Muscle of arm (tissue), 14 donors: ENCODE measurements at places on chromosomes 3 and 15. TPM values are rescaled to one million over a fixed set of nuclear protein-coding genes. Genes with fewer than 3 reads are reported as not detected.

DNA sequence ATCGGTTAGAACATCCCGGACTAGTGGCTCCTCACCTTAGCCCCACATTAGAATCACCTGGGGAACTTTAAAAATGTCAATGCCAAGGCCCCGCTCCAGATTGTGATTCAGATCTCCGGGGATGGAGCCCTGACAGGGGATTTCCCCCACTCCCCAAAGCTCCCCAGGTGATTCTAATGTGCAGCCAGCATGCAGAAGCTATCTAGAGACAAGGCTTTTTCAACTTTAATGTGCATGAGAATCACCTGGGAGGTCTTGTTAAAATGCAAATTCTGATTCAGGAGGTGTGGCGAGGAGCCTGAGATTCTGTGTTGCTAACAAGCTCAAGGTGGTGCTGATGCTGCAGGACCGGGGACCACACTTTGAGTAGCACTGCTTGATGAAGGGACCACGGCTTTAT lies 156.7 kb downstream of the RAB11A start:
- no peak for DNase-seq

DNA sequence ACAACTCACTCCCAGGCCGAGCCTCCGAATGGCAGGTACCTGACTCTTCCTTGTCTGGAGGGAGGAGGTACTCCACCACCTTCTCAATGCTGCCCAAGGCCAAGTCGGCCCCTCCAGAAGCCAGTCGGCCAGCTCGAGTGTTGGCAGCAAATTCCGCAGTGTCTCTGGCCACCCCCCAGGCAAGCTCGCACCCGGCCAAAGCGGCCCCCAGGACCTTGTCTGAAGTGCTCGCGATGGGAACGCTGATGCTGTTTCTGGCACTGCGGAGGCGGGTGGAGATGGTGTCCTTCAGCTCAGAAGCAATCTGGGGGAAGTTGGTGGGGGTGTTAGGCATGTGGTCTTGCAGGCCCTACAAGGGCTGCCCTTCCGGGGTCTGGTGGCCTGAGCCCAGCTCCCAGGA lies 9.2 kb downstream of the PLIN1 start:
- no peak for DNase-seq

DNA sequence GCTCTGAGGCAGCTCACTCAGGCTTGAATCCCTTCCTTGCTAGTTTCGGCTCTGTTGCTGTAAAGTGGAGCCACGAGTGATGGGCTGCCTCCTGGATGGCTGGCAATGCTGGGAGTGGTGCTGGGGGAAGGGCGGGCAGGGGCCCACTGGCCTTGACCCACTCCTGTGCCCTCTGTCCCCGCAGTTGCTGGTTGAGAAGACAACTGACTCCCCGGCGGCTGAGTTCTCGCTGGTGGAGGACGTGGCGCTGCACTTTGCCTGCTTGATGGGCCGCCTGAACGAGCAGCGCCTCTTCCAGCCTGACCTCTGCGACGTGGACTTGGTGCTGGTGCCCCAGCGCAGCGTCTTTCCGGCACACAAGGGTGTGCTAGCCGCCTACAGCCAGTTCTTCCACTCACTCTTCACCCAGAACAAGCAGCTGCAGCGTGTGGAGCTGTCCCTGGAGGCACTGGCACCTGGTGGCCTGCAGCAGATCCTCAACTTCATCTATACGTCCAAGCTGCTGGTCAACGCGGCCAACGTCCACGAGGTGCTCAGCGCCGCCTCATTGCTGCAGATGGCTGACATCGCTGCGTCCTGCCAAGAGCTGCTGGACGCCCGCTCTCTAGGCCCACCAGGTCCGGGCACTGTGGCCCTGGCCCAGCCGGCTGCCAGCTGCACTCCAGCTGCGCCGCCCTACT lies 4.7 kb downstream of the ZBTB47 start:
- no peak for DNase-seq

DNA sequence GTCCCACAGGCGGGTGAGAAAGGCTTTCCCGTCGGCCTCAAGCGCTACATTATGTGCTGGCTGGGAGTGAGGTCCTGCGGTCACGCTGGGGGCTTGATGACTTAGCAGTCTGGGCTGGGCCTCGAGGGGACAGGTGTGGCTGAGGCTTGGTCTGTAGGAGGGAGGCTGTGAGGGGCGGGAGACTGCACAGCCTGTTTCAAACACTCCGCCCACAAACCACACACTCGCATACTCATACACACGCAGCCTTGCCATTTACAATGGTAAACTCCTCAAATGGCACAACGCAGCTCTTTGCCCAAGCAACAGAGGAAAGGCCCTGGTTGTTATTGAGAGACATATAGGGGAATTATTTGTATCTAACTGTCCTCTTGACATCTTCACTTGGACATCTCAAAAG lies 32.4 kb upstream of the RASGRF1 start:
- no peak for DNase-seq

- DNase-seq: no peak
Observed at GRCh38 chr15:60540002-60540651, 61.2 kb upstream of the ICE2 start.

DNA sequence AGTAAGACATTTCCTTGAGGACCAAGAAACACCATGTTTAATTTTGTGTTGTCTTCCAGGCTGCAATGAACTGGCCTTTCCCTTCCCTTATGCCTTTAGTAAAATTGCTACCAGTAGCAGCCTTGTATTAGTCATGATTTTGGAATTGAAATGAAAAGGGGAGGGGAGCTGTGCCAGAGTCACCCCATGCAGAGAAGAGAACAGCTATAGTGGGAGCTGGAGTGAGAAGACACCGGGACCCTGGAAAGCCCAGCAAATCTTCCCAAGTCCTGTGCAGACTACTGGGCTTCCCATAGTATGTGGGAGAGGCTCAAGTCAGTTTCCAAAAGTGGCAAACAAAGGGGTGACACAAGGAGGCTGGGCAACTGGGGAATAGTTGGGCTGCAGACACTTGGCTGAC lies 178.5 kb downstream of the NR1D2 start:
- DNase-seq: no peak

DNA sequence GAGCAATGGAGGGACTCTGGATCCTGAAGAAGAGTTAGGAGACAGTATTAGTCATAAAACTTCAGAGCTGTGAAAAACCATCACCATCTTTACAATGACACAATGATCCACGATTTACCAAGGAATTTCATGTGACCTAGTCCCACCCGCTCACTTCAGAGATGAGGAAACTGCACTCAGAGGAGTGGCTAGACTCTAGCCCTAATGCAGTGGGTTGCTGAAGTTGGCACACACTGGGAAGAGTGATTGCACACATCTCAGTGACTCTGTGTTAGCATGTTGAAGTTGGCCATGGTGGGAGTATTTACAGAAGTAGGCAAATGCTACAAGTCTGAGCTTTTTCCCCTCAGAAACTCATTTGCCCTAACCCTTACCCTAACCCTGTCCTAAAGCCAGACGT lies 35.2 kb upstream of the SPATA12 start:
- no peak for DNase-seq

- no peak for DNase-seq
Observed at GRCh38 chr3:184602372-184603150, 41.0 kb downstream of the EPHB3 start.

GRCh38 chr3:58627941-58628340 lies 38.6 kb downstream of the FAM3D start:
- no peak for DNase-seq

Gene LTK
- 12.1 TPM for polyA plus RNA-seq

Gene TMPRSS7
- not detected for polyA plus RNA-seq

Gene RHO
- 0.04 TPM for polyA plus RNA-seq

Gene DUOXA1
- 3.2 TPM for polyA plus RNA-seq

Gene FXR1
- polyA plus RNA-seq: 611 TPM
